ENCODE measurements at places on chromosomes 2 and 18.

DNA sequence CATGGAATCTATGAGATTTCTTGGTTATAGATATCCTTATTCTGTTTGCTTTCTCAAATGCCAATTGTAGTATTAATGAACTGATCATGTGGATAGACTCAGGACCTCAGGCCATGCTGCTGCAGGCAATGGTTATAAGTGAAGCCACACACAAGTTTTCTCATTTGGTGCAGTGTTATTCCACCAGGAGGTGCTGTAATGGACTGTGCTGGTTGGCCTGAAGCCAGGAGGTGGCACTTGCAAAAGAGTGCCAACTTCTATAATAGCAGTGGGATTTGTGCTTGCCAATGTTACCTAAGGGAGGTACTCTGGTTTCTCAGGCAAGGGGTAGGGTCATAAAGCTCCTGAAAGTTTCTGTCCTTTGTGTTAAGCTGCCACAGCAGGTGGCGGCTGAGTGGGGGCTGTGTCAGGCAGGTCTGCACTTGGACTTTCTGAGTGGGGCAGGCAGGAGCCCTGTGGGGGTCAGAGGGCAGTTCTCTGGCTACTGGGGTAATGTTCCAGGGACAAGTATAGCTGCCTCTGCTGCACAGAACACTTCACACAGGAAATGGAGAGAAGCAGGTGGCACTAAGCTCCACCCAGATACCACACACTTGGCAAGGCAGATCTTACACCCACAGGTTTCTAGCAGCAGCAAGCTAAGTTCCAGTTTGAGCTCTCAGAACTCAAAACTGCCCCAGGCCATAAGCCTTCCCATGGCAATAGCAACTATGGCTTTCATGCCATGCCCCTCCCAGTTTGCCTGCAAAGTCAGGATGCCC is 352.6 kb upstream of the CWC22 start:
- DNase-seq = no peak

- peak; percentile 56 for DNase-seq
Measured at GRCh38 chr2:159118115-159118858, 149.8 kb downstream of the TANC1 start.

DNA sequence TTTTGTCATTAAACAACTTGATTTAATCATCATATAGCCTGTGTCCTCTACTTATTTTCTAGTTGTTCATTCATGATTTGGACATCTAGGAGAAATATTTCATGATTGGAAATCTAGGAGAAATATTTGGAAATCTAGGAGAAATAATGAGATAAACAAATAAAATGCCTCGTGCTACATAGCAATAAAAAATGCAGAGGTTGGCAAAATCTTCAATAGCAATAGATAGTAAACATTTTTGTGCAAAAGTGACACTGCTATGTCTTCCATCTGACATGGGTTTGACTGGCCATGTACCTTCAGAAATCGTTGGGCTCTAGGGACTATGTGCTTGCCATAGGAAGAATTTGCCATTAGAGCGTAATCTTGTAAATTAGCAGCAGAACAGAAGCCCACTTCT is 1304.5 kb upstream of the ZEB2 start:
- DNase-seq = no peak

- DNase-seq = no peak
Measured at GRCh38 chr2:199303728-199304177, 154.0 kb downstream of the SATB2 start.

DNA sequence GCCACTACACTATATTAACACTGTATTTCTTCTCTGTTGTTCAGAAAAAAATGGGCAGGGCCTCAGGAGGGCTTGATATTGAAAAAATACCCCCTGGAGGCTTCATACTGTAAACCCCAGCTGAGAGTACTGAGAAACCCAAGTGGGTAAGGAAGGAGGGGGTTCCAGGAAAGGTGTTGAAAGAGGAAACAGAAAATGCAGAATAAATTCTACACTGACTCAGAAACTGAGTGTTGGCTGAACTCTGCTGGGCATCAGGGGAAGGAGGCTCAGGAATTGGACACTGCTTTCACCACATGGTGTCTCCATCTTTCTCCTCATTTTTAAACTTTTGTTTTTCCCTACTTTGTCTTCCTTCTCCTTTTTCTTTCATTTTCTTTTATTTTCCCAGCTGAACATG is 253.7 kb downstream of the DYM start:
- DNase-seq = no peak
